H9 (cell line): ENCODE measurements at places on chromosomes 5 and 9. TPM values are rescaled to one million over a fixed set of nuclear protein-coding genes. Genes with fewer than 3 reads are reported as not detected.
A peak's percentile ranks its signal among the peaks of the same experiment; 100 is the strongest.

- no peak for DNase-seq
Observed at GRCh38 chr5:151205411-151205810, 18.5 kb downstream of the CCDC69 start.

- no peak for DNase-seq
Observed at GRCh38 chr5:113092683-113093082, 116.1 kb downstream of the DCP2 start.

DNA sequence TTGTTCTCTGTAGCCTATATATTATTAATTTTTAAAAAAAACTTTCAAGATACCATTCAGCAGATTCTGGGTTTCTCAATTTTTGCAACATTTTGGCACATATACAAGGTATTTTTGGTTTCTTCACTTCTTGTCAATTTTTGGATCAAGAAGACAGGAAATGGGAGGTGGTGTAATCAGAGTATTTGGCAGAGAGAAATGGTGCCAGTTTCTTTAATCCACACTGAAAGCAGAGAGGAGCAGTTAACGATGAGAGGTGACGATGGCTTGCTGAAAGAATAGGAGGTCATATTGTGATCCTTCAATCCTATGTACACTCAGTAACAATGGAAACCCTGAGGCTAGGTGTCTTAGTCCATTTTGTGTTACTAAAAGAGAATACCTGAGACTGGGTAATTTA is 16.4 kb downstream of the NNT start:
- DNase-seq = no peak

GRCh38 chr5:96714951-96715451 is 52.8 kb downstream of the CAST start:
- peak; percentile 36 for DNase-seq

- DNase-seq = no peak
Observed at GRCh38 chr9:10251490-10251889, 361.3 kb downstream of the PTPRD start.

GRCh38 chr5:125199968-125200865 is 453.8 kb upstream of the ZNF608 start:
- DNase-seq = peak; percentile 37

GRCh38 chr5:123450640-123451039 is 27.4 kb upstream of the CEP120 start:
- DNase-seq = no peak

DNA sequence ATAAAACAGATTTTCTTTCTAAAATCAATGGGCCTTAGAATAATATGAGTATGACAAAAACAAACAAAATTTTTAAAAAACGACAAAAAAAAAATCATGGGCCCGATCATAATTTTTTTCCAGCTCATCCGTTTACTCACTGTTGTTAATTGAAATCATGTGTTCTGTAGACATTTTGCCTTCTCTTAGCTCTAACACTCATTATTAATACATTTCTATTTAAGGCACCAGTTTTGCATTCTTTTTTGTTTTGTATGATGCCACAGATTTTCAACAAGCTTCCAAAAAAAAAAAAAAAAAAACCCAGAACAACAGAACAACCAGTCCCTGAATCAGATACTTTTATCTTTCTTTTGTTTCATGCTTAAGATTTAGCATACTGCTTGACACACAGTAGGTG is 86.4 kb downstream of the PRLR start:
- no peak for DNase-seq

DNA sequence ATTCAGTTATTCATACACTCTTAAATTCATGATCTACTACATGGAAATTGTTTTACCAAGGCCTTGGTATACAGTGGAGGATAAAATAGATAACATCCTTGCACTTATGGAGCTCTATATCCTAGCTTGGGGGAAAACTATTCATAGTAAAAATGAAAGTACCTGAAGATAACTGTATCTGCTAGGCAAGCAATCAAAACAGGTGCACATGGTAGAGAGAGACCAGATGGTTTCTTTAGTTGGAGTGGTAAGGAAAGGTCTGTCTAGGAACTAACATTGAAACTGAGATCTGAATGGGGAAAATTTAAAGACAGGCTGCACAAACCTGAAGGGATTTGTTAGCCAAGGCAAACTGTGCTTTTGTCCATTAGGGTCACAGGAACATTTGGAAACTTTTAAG is 11.1 kb upstream of the SLCO4C1 start:
- no peak for DNase-seq

Gene LMX1B
- 0.70 and 0.85 TPM in 2 replicates for total RNA-seq

Gene PCDHGC5
- 0.57 and 0.66 TPM in 2 replicates for total RNA-seq

Gene TSSK1B
- total RNA-seq = 0.17 TPM in 1 of 2 replicates, not detected in the other

Gene UCK1
- total RNA-seq = 51.2 and 54.2 TPM in 2 replicates

Gene SPATA9
- total RNA-seq = not detected in 2 replicates

Gene LHX3
- total RNA-seq = not detected in 2 replicates

Gene DBH
- not detected in 2 replicates for total RNA-seq

Gene ASPN
- not detected in 2 replicates for total RNA-seq
